ENCODE measurements at places on chromosomes 12 and 14. TPM values are rescaled to one million over a fixed set of nuclear protein-coding genes. Genes with fewer than 3 reads are reported as not detected.
A peak's percentile ranks its signal among the peaks of the same experiment; 100 is the strongest.

DNA sequence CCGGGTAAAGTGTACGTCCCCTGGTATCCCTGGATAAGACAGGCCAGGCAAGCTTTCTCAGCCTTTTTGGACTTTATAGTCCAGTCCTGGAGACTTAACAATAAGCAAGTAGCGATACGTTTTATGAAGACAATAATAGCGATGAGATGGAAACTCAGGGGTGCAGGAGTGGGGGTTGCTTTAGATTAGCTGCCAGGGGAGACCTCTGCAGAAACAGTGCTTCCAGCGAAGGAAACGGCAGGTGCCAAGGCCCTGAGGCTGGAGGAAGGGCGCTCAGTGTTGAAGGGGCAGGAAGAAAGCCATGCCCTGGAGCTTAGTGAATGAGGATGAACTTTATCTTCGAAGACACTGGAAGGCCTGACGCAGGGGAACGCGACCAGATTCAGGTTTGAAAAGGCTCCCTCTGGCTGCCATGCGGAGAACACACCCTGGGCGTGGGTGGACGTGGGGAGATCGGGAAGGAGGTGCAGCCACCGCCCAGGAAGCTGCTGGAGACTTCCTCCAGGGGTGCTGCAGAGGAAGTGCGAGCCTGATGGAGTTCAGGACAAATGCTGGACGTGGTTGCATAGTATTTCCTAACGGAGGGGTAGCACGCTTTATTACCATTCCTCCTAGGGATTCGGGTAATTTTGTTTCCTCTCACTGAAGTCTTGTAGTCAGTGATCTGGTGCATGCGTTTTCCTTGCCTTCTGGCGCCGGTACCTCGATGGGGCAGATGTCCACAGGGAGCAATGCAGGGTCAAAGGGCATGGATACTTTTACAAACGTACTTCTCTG is 26.1 kb upstream of the UBC start:
- peak; percentile 98 for DNase-seq

DNA sequence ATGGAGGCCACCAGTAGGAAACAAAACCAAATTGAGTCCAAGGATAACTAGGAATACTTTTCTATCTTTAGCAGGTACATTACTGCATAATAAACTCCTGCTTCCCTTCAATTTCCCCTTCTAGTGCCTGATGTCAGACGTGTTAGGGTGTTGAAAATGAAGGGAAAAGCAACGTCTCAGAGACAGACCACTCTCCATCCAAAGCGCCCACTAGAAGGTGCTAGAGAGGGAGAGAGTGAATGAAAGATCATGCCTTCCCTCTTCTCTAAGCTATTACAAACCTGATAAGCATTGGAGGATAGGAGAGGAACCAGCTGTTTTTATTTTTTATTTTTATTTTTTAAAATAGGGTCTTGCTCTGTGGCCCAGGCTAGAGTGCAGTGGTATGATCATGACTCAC is 64.1 kb downstream of the ZNF641 start:
- no peak for DNase-seq

DNA sequence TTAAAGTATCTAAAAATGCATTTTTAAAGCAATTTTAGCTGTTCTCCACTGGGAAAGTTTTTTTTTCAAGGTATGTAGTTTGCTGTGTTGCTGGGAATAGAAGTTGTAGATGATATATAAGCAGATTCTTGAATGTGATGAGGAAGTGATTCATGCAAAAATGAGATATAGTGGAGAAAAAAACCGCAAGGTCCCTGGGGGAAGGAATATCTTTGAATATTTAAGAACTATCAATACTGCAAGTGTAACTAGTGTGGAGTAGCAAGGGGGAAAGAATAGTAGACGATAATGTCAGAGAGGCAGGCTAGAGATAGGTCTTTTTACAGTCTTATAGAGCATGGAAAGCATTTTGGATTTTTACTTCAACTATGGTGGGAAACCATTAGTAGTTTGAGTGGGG is 42.5 kb downstream of the PTCSC3 start:
- no peak for DNase-seq

GRCh38 chr14:102498678-102499265 is 10.8 kb downstream of the ANKRD9 start:
- no peak for DNase-seq

GRCh38 chr12:19895246-19896020 is 456.1 kb downstream of the AEBP2 start:
- DNase-seq = no peak

GRCh38 chr12:68950511-68950910 is 17.5 kb upstream of the CPM start:
- no peak for DNase-seq

GRCh38 chr14:24382064-24382371 is 14.0 kb downstream of the NFATC4 start:
- no peak for DNase-seq

- DNase-seq = peak; percentile 88
These were observed 494 bp downstream of the TMTC3 start for GRCh38 chr12:88142610-88142991.

DNA sequence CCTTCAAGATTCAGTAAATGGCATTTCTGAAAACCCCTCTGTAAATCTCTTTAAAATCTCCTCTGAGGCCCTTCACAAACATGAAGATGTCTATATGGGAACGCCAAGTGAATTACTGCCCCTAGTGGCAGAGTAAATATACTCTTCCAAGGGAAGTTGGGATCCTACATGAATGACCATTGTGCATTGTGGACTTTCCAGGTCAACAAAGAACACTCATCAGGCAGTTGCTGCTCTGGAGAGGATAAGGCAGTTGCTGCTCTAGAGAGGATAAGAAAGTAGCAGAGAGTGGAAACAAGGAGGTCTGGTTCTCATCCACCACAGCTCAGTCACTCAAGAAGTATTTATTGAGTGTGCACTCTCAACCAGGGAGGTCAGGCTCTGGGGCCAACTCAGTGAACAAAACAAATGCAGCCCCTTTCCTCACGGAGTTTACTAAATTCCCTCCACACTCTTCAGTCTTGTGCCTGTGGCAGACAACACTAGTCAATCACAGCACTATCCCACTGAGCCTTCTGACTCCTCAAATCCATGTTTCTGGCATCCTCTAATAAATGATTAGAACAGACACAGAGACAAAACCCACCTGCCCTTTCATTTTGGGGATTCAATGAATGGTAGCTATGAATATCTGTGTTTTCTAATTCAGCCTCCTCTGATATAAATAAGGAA is 52.9 kb downstream of the SVOP start:
- no peak for DNase-seq

DNA sequence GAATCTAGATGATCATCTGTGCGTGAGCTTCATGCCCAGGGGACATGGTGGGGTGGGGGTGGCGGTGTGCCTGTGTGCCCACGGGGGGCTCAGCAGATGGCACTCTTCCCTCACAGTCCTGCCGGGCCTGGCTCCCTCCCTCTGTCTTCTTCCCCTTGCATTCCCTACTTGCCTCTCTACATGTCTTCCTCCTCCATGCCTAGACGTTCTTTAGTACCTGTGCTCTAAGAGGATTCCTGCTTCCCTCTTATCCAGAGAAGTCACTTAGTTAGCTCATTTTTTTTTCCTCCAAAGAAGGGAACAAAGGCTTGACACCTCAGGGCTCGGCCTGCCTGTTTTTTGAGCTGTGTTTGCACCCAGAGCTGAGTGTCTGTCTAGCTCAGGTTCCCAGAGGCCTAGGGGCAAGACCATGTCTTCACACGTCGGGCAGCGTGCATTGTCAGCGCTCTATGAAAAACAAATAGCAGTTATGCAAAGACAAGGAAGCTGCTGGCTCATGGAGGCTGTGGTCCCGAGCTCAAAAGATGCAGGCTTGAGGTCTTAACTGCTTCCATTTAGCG is 48.8 kb downstream of the NINJ2 start:
- DNase-seq = no peak

DNA sequence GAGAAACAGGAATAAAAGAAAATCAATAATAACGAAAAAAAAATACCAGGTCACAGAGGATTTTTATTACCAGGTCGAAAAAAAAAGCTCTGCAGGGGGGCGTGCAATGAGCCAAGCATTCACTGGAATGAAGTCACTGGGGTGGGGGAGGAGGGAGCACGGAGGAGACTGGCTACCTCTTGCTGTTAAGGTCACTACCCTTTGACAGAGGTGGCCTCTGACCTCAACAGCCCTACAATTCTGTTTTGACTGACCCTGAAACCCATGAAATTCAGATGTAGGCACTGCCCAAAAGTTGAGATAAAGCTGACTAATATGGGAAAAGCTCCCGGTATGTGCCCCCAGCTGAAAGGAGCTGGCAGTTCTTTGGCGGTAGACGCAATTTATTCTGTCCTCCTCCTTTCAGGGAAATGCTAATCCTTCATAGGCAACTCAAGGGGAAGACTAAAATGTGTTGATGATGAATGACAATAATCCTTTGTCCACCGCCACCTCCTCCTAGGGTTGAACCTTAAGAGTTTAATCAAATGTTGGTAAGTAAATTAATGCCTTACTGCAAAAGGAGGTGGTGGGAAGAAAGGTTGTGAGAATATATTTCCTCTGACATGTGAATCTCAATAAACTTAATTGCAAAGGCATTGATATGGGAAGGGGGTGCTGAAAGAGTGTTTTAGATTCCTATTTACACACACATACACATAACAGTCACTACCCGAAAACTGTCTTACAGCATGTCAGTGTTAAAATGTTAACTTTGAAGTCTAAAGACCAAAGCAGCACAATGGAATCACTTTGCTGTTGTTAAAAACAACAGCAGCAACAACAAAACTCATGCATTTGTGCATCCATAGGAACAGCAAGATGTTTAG is 6.3 kb upstream of the RIC8B start:
- no peak for DNase-seq

DNA sequence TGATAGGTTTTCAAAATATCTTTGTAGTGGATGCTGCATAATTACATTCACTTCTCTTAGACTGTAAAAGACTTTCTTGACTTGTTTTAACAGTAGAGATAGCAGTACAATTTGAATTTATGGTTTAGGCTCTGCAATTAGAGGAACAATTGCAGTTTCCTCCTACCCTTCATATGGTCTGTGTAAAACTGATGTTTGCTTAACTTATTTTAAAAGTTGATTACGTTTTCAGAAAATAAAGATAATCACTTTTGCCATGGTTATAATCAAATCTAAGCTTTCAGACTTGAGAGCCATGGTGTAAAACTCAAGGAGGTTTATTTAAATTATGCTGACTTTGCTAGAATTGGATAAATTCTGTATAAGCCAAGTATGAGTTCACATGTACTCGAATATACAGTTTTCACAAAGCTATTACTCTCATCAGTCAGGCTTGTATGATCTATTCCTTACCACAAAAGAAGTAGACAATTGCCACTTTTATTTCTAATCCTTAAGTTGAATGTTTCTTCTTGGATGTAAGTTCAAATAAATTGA is 2.5 kb upstream of the MAPK1IP1L start:
- DNase-seq = no peak

GRCh38 chr12:6575648-6576047 is 7.6 kb upstream of the NOP2 start:
- no peak for DNase-seq

- no peak for DNase-seq
These were observed 18.3 kb downstream of the SDS start for GRCh38 chr12:113385282-113385882.

The KCNMB4 gene
- total RNA-seq = 3.9 TPM

The SYT1 gene
- total RNA-seq = 0.42 TPM

The VRTN gene
- total RNA-seq = not detected

The DLGAP5 gene
- total RNA-seq = 0.53 TPM

The C12orf54 gene
- total RNA-seq = not detected

The SLC17A8 gene
- total RNA-seq = not detected

The KLRK1 gene
- 0.46 TPM for total RNA-seq

The TPPP2 gene
- not detected for total RNA-seq

The P2RX2 gene
- total RNA-seq = not detected

The ACSM4 gene
- not detected for total RNA-seq

The RASSF3 gene
- total RNA-seq = 9.0 TPM

The SLC39A2 gene
- 117 TPM for total RNA-seq

The MMP19 gene
- 3.4 TPM for total RNA-seq

The TAS2R20 gene
- 0.34 TPM for total RNA-seq
